Type B pancreatic cell (in vitro differentiated cells): ENCODE measurements at places on chromosomes 6 and 20. TPM values are rescaled to one million over a fixed set of nuclear protein-coding genes. Genes with fewer than 3 reads are reported as not detected.

Gene CCN2
- 33.8 and 75.5 TPM in 2 replicates for total RNA-seq

Gene BACH2
- total RNA-seq: 8.5 and 33.5 TPM in 2 replicates

Gene SLC35B2
- 39.6 and 46.1 TPM in 2 replicates for total RNA-seq

DNA sequence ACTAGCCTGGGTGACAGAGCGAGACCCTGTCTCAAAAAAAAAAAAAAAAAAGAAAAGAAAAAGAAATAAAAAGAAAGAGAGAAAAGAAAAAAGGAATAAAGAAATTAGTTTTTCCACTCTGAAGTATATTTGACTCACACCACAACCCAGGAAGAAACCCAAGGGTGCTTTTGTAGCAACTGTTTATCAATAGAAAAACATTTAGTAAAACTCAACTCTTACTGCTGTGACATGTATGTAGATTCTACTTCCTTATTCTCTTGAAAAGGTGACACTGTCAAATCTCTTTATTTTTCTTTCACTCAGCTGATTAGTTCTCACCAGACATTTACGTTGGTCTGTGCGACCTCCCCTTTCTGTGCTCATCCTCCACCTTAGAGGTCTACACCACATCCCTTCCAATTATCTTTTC lies 99.9 kb upstream of the SHLD1 start:
- no peak for DNase-seq
- H3K4me1 ChIP-seq: peaks cover 3% of the 10 kb centered on the region
- no peaks in the 10 kb centered on the region for H3K36me3 ChIP-seq
- no peak overlapping the region for H3K27ac ChIP-seq
- H3K27me3 ChIP-seq: no peaks in the 10 kb centered on the region

DNA sequence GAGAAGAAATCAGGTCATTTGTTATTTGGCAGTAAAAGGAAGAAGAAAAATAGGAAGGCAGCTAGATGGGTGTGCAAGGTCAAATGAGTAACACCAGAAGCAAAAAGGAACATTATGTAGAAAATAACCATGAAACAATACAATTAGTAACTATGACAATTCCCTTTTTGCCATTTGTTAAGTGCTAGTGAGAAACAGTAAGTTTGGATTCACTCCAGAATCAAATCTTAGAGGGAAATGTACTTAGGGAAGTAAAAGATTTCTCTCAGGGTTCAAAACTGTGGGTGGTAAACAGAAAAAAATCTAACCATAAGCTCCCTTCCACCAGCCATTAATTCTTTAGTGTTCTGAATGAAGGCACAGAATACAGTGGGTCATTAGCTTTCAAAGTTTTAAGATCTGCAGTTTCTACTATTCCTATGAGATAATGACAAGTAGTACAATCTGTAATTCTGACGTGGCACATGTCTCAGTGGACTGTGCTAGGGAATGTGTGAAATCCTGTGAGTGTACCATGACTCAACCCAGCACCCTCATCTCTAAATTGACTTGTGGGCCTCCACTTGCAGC lies 17.1 kb downstream of the REPS1 start:
- no peak for DNase-seq
- H3K27ac ChIP-seq: peak overlapping the region; percentile 46
- H3K36me3 ChIP-seq: peaks cover 4% of the 10 kb centered on the region
- H3K4me3 ChIP-seq: no peak overlapping the region
- peaks cover 59% of the 10 kb centered on the region for H3K4me1 ChIP-seq

GRCh38 chr6:149410557-149410956 lies 10.5 kb downstream of the SUMO4 start:
- H3K4me3 ChIP-seq: no peak overlapping the region
- H3K36me3 ChIP-seq: peaks cover 26% of the 10 kb centered on the region
- no peaks in the 10 kb centered on the region for H3K27me3 ChIP-seq

GRCh38 chr6:142542704-142543233 lies 241.0 kb downstream of the ADGRG6 start:
- no peak overlapping the region for H3K4me3 ChIP-seq
- DNase-seq: no peak
- H3K27ac ChIP-seq: no peak overlapping the region
- H3K36me3 ChIP-seq: no peaks in the 10 kb centered on the region
- no peaks in the 10 kb centered on the region for H3K4me1 ChIP-seq

DNA sequence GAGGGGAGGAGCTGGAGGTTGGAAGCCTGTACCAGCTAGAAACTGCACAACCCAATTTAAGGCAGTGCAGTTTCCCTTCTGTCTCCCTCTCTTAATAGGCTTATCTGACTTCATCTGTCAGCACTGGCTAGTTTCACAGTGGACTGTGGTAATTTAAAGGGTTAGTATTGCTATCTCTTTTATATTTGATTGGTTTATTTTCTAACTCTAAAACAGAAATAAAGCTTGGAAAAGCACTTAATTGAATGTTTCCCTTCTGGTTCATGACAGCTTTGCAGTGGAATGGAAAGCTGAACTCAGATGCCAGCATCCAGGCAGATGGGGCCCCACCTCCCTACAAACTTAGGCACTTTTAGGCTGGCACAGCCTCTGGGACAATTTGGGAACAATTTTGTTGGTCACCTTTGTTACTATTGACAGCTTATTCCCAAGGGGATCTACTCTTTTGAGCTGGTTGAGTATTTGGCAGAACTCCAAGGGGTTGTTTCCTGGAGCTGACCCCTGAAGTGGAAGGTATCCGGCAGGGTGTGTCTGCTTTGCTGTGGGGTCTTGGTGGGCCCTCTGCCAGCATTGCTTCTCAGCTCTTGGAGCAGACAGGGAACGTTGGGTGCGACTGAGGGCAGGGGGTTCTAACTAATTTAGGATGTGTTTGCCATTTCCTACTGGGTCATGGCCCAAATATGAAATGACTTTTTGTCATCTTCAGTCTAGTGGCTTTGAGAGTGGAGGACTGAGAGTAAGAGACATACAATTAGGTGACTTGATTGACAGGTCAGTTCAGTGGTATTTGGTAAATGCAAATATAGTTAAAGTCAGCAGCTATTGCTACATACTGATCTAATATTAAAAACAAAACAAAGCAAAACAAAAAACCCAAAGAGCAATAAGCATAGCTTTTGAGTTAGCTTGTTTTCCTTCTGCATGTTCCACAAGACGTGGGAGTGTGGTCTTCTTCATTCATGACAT lies 9.3 kb downstream of the SH3BGRL2 start:
- DNase-seq: no peak
- peaks cover 21% of the 10 kb centered on the region for H3K36me3 ChIP-seq
- H3K27me3 ChIP-seq: no peaks in the 10 kb centered on the region
- no peak overlapping the region for H3K4me3 ChIP-seq
- no peak overlapping the region for H3K27ac ChIP-seq

DNA sequence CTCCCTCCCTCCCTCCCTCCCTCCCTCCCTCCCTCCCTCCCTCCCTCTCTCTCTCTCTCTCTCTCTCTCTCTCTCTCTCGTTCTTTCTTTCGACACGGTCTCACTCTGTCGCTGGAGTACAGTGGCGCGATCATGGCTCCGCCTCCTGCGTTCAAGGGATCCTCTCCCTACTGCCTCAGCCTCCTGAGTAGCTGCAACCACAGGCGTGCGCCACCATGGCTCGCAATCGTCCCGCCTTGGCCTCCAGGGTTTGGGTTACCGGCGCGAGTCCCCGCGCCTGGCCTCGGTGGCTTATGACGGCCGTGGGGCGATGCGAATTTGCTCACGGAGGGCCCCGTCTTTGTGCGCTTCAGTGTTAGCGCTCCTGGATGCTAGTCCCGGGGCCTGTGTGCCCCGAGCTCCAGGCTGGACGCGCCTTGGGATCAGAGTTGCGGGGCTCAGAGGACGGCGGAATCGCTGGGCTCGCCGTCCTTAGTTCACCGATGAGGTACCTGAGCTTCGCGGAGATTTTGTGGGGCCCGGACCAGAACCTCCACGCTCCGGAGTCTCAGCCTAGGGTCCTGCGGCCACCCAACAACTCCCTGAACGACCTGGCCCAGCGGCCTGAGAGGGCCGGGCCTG lies 45.2 kb downstream of the MCUR1 start:
- H3K4me1 ChIP-seq: peaks cover 19% of the 10 kb centered on the region
- H3K4me3 ChIP-seq: no peak overlapping the region

GRCh38 chr6:50922579-50923525 lies 104.2 kb downstream of the TFAP2B start:
- H3K4me1 ChIP-seq: peaks cover 3% of the 10 kb centered on the region
- H3K4me3 ChIP-seq: no peak overlapping the region
- DNase-seq: no peak
- no peaks in the 10 kb centered on the region for H3K27me3 ChIP-seq
- H3K27ac ChIP-seq: peak overlapping the region; percentile 5

DNA sequence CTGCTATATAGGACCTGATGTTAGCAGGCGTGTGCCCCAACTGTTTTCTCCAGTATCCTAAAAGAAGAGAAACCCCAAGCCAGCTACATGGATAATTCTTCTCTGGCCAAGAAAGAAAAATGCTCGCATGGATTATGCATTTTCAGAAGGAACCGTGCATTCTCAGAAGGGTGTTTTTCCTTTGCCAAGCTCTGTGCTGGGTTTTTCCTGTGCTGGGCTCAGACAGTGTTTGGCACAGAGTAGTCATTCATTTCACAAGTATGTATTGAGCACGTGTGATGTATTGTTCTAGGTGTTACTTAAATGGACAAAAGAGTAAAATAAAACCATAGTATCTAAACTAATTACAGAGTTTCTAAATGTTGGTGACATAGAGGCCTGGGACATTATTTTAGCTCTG lies 62.7 kb upstream of the ZNF133 start:
- peak overlapping the region; percentile 72 for H3K27ac ChIP-seq
- peaks cover 37% of the 10 kb centered on the region for H3K4me1 ChIP-seq
- no peaks in the 10 kb centered on the region for H3K36me3 ChIP-seq
- DNase-seq: no peak
- no peaks in the 10 kb centered on the region for H3K27me3 ChIP-seq
- H3K4me3 ChIP-seq: peak overlapping the region; percentile 39

GRCh38 chr6:142561511-142562265 lies 259.9 kb downstream of the ADGRG6 start:
- no peaks in the 10 kb centered on the region for H3K4me1 ChIP-seq
- no peak overlapping the region for H3K4me3 ChIP-seq
- no peaks in the 10 kb centered on the region for H3K36me3 ChIP-seq

DNA sequence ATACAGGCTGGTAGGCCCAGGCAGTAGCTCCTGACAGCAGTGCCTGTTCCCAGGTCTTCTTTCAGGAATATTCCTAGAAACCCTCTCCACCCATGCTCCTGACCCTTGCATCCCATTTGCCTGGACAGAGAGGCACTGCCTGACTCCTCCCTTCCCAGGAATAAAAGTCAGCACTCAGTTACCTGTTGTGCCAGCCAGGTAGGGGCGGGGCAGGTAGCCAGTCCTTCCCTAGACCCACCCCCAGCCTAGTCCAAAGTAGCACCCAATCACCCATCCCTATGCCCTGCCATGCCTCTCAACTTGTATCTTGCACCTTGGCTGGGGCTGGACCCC lies 129.9 kb downstream of the MRPL14 start:
- H3K27ac ChIP-seq: no peak overlapping the region
- no peaks in the 10 kb centered on the region for H3K36me3 ChIP-seq
- H3K4me3 ChIP-seq: no peak overlapping the region
- peaks cover 18% of the 10 kb centered on the region for H3K27me3 ChIP-seq
- no peak for DNase-seq

DNA sequence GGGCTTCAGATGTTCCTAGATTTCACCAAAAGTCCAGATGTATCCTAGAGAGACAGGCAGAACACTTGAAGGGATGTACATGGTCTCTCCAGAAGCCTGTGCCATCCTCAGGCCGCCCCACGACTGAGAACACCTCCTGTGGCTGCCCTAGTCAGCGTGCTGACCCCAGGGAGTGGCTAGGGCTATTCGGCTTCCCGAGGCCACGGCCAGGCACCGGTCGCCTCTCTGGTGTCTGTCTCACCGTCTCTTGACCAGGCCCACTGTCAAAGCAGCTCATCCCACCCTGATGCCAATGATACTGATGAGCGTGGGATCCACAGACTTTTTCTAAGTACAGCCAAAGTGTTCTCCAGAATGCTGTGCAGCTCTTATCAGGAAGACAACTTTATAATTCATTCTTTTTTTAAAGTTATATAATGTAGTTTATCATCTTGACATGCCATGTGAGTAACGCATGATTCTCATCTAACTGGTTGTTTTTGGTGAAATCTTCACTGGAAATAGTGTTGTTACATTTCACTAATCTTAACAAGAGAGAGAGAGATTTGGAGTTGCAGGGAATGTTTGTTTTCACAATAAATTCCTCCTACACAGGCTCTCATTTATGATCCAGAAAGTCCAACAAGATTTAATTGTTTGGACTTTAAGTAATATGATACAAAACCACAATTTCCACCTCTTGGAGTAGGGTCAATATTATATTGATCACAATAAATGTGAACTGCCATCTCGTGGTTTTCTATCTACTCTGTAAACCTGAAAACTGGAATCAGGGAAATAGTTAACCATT lies 41.7 kb upstream of the KLHL31 start:
- no peak overlapping the region for H3K4me3 ChIP-seq
- H3K27me3 ChIP-seq: no peaks in the 10 kb centered on the region
- no peak overlapping the region for H3K27ac ChIP-seq
- no peak for DNase-seq

- no peak for DNase-seq
- no peak overlapping the region for H3K4me3 ChIP-seq
- no peak overlapping the region for H3K27ac ChIP-seq
- H3K4me1 ChIP-seq: peaks cover 12% of the 10 kb centered on the region
- H3K27me3 ChIP-seq: peaks cover 11% of the 10 kb centered on the region
Measured at GRCh38 chr20:1761116-1761515, 103.5 kb upstream of the SIRPG start.

- no peak for DNase-seq
- H3K36me3 ChIP-seq: peaks cover 22% of the 10 kb centered on the region
- no peak overlapping the region for H3K27ac ChIP-seq
- H3K4me1 ChIP-seq: peaks cover 68% of the 10 kb centered on the region
- H3K27me3 ChIP-seq: peaks cover 3% of the 10 kb centered on the region
Measured at GRCh38 chr20:53146201-53146891, 174.2 kb downstream of the TSHZ2 start.

DNA sequence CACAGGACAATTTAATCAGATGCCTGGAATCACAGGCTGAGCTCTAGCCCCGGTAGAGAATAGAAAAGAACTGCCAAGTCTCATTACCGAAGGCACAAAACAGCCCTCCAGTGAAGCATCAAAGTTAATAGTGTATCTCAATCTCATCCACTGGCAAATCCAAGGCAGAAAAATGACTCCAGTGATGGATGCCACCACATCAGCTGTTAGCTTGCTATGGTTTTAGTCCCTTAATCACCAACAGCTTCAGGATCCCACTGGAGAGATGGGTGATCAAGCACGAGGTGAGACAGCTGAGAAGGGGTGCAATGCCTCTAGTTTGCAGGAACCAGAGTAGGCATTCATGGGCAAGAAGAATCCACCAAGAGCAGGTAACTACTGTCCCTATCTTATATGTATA lies 81.8 kb downstream of the STK35 start:
- no peaks in the 10 kb centered on the region for H3K4me1 ChIP-seq
- no peak overlapping the region for H3K4me3 ChIP-seq
- no peak overlapping the region for H3K27ac ChIP-seq
- DNase-seq: no peak
